ENCODE measurements at places on chromosomes 1 and 21. TPM values are rescaled to one million over a fixed set of nuclear protein-coding genes. Genes with fewer than 3 reads are reported as not detected.

ATXN7L2 gene
- total RNA-seq: 7.7 TPM

LCE1C gene
- total RNA-seq: not detected

ZNF648 gene
- not detected for total RNA-seq

SLC30A2 gene
- total RNA-seq: not detected

HAO2 gene
- total RNA-seq: not detected

CLEC20A gene
- 3.0 TPM for total RNA-seq

GRCh38 chr1:222928212-222928611 lies 113.4 kb downstream of the DISP1 start:
- no peak for DNase-seq
- peaks cover 14% of the 10 kb centered on the region for H3K4me1 ChIP-seq
- no peak overlapping the region for H3K27ac ChIP-seq

DNA sequence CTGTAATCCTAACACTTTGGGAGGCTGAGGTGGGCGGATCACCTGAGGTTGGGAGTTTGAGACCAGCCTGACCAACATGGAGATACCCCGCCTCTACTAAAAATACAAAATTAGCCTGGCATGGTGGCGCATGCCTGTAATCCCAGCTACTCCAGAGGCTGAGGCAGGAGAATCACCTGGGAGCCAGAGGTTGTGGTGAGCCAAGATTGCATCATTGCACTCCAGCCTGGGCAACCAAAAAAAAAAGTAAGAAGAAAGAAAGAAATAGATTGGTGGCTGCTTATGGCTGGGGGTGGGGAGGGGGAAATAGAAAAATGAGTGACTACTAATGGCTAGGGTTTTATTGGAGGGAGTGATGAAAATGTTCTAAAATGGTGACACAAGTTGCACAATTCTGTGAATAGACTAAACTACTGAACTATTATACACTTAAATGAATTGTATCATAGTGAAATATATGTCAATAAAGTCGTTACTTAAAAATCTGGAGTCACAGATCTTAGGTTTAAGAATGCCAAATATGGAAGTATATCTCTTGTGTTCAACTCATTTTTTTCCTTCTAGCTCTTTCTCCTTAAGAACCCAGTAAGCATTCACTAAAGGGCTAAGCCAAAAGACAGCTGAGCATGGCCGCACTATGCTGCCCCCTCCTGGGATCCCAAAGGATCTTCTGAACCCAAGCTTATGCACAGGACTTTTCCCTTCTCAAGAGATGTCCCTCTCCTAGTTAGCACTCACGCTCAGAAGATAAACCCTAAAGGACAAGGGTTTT lies 3.2 kb upstream of the NPL start:
- H3K4me1 ChIP-seq: no peaks in the 10 kb centered on the region
- H3K27ac ChIP-seq: no peak overlapping the region
- H3K4me3 ChIP-seq: no peak overlapping the region
- no peaks in the 10 kb centered on the region for H3K27me3 ChIP-seq

GRCh38 chr1:189936861-189937260 lies 540.8 kb downstream of the BRINP3 start:
- no peak overlapping the region for H3K4me3 ChIP-seq
- no peak for DNase-seq
- H3K27ac ChIP-seq: no peak overlapping the region
- no peaks in the 10 kb centered on the region for H3K4me1 ChIP-seq
- no peaks in the 10 kb centered on the region for H3K36me3 ChIP-seq
- no peaks in the 10 kb centered on the region for H3K27me3 ChIP-seq

- H3K4me3 ChIP-seq: no peak overlapping the region
- H3K36me3 ChIP-seq: no peaks in the 10 kb centered on the region
- H3K27ac ChIP-seq: no peak overlapping the region
- H3K4me1 ChIP-seq: no peaks in the 10 kb centered on the region
- no peaks in the 10 kb centered on the region for H3K27me3 ChIP-seq
- DNase-seq: no peak
Measured at GRCh38 chr1:24254783-24255182, 64.4 kb upstream of the GRHL3 start.

GRCh38 chr1:55773211-55773940 lies 558.2 kb upstream of the USP24 start:
- no peak overlapping the region for H3K27ac ChIP-seq
- H3K27me3 ChIP-seq: no peaks in the 10 kb centered on the region
- H3K4me3 ChIP-seq: no peak overlapping the region
- DNase-seq: no peak

GRCh38 chr1:213727853-213728592 lies 259.8 kb upstream of the PROX1 start:
- no peak overlapping the region for H3K4me3 ChIP-seq
- H3K4me1 ChIP-seq: peaks cover 4% of the 10 kb centered on the region
- H3K36me3 ChIP-seq: no peaks in the 10 kb centered on the region
- no peaks in the 10 kb centered on the region for H3K27me3 ChIP-seq
- no peak overlapping the region for H3K27ac ChIP-seq

GRCh38 chr1:209805875-209806760 lies at the start of gene IRF6:
Gene IRF6, minus strand, starts transcription at chr1:209806142. Its CDS starts 4,729 bp downstream, at chr1:209801413.
- peak; percentile 19 for DNase-seq
- no peaks in the 10 kb centered on the region for H3K27me3 ChIP-seq
- no peaks in the 10 kb centered on the region for H3K36me3 ChIP-seq
- H3K4me1 ChIP-seq: peaks cover 6% of the 10 kb centered on the region
- no peak within 1 kb of the TSS for H3K27ac ChIP-seq

DNA sequence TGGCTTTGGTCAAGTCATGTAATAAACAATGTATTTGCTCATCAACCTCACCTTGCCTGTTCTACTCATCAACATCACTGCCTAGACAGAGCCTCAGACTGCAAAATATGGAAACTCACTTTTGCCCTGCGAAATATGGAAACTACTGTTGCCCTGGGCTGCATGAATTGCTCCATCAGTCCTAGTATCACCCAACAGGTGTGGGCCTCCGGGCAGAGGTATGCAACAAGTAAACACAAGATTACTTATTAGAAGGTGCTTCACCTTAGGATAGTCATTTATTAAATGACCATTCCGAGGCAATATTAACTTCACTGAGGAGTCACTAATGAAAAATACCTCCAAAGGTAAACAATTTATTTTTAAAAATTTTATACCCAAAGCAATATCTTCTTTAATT lies 286.7 kb downstream of the BACH1 start:
- no peaks in the 10 kb centered on the region for H3K4me1 ChIP-seq
- no peak overlapping the region for H3K27ac ChIP-seq
- no peaks in the 10 kb centered on the region for H3K27me3 ChIP-seq
- no peak for DNase-seq
- no peak overlapping the region for H3K4me3 ChIP-seq

- H3K4me1 ChIP-seq: peaks cover 8% of the 10 kb centered on the region
- no peaks in the 10 kb centered on the region for H3K36me3 ChIP-seq
- no peak overlapping the region for H3K4me3 ChIP-seq
- H3K27me3 ChIP-seq: no peaks in the 10 kb centered on the region
- no peak overlapping the region for H3K27ac ChIP-seq
- no peak for DNase-seq
Measured at GRCh38 chr1:111600886-111601386, 18.7 kb upstream of the RAP1A start.

DNA sequence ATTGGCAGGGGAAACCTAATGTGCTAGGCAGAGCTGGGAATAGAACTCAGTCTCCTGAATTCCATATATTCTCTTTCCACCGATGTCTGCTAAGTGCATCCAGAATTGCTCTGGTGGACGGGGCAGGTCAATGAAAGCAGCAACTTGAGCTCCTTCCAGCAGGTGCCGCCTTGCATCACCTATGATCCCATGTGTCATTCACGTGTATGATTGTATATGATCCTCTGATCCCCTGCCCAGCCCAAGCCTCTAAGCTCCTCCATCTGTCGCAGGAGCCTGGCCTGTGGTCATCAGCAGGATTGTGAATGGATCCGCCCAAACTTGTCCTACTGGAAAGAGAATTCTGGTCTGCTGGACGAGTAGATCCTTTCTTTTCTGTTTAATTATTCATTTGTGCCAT lies 13.1 kb downstream of the ACTA1 start:
- H3K4me3 ChIP-seq: no peak overlapping the region
- H3K4me1 ChIP-seq: no peaks in the 10 kb centered on the region
- H3K36me3 ChIP-seq: no peaks in the 10 kb centered on the region
- H3K27me3 ChIP-seq: no peaks in the 10 kb centered on the region

GRCh38 chr1:162463021-162463420 lies 34.6 kb upstream of the UHMK1 start:
- no peaks in the 10 kb centered on the region for H3K4me1 ChIP-seq
- H3K36me3 ChIP-seq: no peaks in the 10 kb centered on the region

- H3K36me3 ChIP-seq: no peaks in the 10 kb centered on the region
- H3K27me3 ChIP-seq: no peaks in the 10 kb centered on the region
- no peak overlapping the region for H3K4me3 ChIP-seq
- DNase-seq: no peak
- no peak overlapping the region for H3K27ac ChIP-seq
- peaks cover 3% of the 10 kb centered on the region for H3K4me1 ChIP-seq
Measured at GRCh38 chr1:94069919-94070285, 51.0 kb downstream of the ABCA4 start.

GRCh38 chr1:54857746-54858561 lies 29.0 kb downstream of the DHCR24 start:
- H3K27me3 ChIP-seq: no peaks in the 10 kb centered on the region
- no peak for DNase-seq
- no peak overlapping the region for H3K27ac ChIP-seq
- H3K36me3 ChIP-seq: no peaks in the 10 kb centered on the region
- no peaks in the 10 kb centered on the region for H3K4me1 ChIP-seq
- H3K4me3 ChIP-seq: no peak overlapping the region

GRCh38 chr1:67433837-67434236 lies 3.6 kb upstream of the SERBP1 start:
- H3K4me1 ChIP-seq: peaks cover 35% of the 10 kb centered on the region
- no peak for DNase-seq
- H3K27ac ChIP-seq: peak overlapping the region; percentile 81
- peak overlapping the region; percentile 26 for H3K4me3 ChIP-seq
